ENCODE measurements at places on chromosomes 5 and 9.

- DNase-seq, result no peak
Measured at GRCh38 chr5:18141222-18141621, 507.0 kb downstream of the TAF11L14 start.

GRCh38 chr9:16133556-16134227, 580.8 kb downstream of the CCDC171 start:
- DNase-seq, result no peak

DNA sequence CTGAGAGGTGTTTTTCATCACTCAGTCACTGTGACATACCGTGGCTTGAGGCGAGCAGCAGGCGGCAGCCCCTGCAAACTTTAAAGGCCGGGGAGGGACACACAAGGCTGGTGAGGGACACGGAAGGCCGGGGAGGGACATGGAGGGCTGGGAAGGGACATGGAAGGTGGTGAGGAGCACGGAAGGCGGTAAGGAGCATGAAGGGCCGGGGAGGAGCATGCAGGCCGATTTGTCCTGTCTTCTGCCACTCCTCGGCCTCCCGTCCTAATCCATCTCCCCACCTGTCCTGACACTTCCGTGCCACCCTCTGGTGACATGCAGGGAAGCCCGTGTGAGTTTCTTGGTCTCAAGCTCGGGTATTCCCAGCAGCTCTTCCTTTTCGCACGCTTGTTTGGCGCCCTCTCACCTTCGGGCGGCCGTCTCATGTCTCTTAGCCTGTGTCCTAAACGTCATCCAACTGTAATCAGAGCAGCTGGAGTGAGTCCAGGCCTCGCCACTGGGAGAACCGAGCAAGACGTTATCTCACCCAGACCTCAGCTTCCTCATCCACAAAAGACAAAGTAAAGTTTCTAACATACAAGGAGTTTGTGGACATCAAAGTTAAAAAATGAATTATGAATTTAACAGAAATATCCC, 126.5 kb downstream of the MRPL36 start:
- no peak for DNase-seq

GRCh38 chr9:70987986-70988385, 133.4 kb downstream of the TRPM3 start:
- no peak for DNase-seq

DNA sequence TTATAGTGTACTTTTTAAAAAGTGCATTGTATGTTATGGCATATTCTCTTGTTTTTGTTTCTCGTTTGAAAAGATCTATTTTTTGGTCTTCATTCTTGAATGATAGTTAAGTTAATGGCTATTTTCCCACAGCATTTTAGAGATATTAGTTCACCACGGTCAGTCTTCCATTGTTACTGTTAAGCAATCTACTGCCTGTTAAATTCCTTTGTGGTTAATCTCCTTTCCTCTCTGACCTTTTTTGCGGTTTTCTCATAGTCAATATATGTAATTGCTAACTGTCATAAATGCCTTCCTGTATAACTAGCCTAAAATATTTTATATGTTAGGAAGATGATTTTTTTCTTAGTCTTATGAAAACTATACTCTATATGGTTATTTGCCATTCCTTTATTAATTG, 250.8 kb upstream of the FBXL7 start:
- no peak for DNase-seq

- DNase-seq, result no peak
Measured at GRCh38 chr9:70672161-70672649, 257.7 kb upstream of the KLF9 start.

GRCh38 chr9:83413367-83413766, 124.8 kb downstream of the FRMD3 start:
- no peak for DNase-seq

DNA sequence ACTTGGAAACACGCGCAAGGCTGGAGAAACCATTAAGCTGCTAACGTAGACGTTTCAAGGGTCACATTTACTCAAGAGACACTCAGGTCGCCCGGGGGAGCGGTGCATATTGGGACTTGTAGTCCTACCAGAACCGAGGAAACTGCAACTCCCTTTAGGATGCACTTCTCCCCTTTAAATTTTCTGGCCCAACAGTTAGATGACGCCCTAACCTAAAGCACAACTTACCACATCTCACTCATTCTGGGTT, 384 bp upstream of the DMXL1 start:
- no peak for DNase-seq
